Cortex of kidney (tissue), 1 donor: ENCODE measurements at places on chromosomes 4 and X.

- DNase-seq: no peak
Measured at GRCh38 chr4:103032574-103032973, 13.1 kb upstream of the SLC9B1 start.

- no peak for DNase-seq
Measured at GRCh38 chr4:1751919-1752283, 30.6 kb downstream of the TACC3 start.

GRCh38 chr4:140115140-140115539, 38.8 kb downstream of the MAML3 start:
- DNase-seq: no peak

DNA sequence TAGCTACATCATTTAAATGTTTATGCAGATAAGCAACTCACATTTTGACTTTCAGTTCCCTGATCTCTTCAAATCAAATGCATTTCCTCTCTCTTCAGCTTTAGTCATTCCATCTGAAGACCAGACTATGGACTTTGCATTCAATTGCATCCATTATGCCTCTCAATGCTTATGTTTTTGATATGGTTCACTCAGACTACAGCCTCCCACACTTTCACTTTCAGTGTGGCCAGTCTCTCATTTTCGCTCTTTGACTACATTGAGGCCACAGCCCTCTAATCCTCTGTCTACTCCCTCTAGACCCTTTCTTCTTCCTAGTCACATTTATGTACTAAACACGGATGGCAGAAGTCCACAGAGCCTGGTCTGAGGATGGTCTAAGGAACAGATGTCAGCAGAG, 24.5 kb upstream of the VEGFC start:
- DNase-seq: no peak

DNA sequence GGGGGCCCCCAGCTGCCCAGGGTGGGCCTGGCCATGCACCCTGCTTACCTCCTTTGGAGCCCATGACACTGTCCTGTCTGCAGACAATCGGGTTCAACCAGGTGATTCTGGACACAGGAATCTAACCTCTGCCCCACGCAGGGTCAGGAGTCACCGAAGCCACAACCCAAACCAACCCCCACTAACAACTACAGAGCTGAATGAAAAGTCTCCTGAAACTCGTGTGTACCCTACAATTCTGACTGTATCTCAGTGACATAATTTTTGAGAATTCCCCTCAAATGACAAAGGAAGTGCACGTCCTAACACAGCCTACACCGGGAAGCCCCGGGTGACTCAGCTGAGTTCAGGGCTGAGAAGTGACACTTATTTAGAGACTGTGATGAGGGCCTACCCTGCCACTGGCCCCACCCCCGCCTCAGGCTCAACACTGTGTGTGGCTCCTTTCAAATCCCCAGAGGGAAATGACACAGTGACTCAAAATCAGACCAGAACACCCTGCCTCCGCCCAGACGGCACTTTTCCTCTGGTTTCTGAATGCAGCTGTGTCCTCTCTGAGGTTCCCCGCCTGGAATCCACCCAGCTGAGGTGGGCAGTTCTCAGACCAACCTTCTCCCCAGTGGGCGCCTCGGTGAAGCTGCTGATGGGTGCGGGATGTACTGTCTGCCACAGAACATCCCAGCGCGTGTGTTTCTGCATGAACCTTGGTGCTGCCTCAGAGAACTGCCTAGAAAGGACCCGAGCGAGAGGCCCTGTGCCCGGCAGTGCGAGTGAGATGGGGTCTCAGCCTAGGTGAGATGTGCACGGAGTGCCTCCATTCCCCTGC, 9.9 kb downstream of the TNIP2 start:
- DNase-seq: no peak

DNA sequence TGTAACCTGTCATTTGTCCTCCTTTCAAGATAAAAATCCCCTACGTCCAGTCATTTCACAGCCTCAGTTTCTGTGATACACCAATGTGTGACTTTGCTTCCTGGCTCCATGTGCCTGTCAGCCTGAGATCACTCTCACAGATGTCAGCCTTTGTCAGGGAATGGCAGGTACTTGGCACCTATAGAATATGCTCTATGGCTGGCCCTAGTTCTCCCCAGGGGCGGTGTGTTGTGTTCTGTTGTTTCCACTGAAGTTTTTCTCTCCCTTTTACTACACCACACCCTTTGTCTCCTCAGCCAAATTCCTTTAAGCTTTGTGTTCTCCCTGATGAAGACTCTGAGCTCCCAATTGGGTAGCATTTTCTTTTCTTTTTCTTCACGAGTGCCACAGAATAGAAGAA, 81.7 kb downstream of the ALPK1 start:
- no peak for DNase-seq

- DNase-seq: no peak
Measured at GRCh38 chrX:15939737-15940136, 85.1 kb upstream of the AP1S2 start.

DNA sequence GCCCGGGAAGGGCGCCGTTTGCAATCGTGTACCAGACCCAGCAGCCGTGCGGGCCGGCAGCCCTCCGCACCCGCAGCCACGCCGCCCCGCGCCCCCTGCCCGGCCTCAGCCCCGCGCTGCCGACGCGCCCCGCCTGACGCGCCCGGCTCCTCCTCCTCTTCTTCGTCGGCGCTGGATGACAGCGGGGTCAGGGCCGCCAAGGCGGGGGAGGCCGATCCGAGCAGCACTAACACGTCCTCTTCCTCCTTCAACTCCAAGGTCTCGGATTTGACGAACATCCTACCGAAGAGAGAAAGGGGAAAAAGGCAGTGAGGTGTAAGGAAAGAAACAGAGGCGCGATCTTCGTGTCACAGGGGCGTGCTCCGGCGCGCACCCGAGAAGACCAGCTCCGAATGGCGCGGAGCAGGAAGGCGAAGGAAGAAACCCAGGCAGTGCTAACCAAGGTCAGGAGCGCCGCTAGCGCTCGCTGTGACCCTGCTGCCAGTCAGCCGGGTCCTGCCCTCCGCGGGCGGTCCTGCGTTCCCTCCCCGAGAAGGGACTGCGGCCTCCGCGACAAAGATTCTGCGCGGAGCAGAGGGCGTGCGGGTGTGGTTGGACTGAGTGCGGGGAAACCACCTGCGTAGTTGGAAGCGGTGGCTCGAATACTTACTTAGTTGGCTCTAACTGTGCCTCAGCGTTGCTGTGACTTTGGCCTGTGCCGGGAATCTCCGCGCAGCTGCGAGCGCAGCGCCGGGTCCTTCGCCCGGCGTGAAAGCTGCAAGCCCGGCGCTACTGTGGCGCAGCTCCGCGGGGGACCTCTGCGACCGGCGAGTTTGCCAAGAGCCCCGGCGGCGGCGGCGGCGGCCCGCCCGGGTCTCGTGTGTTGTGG, 548 bp downstream of the NEUROG2 start:
- DNase-seq: no peak

DNA sequence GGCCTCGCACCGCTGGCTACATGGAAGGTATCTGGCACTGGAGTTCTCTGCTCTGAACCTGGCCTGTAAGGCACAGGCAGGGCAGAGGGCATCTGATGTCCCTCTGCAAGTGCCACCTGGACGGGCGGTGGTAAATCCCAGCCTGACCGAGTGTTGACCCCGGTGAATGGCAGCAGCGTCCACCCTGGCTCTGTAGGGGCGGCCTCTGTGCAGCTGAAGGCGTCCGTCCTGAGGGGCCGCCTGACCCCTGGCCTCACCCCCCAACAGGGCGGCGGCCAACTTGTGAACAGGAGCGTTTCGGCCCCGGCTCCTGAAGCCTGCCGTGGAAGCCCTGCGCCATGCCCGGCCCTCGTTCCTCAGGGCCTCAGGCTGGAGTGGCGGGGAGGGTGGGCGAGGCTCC, 51.4 kb downstream of the CPZ start:
- no peak for DNase-seq

GRCh38 chr4:23114538-23114937, 421.8 kb downstream of the GBA3 start:
- DNase-seq: no peak

DNA sequence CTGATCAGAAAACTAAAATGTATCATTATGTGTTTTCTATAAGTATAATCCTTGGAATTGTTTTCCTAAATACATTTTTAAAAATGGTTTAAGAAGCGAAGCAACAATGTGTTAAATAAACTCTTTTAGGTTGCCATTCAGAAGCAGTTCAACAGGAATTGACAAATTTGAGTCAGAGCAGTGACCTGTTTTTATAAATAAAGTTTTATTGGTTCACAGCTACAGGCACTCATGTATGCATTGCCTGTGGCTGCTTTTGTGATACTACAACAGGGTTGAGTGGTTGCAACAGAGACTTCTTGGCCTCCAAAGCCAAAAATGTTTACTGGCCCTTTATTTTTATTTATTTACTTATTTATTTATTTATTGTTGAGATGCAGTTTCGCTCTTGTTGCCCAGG, 99.5 kb downstream of the FRMPD4 start:
- DNase-seq: no peak

DNA sequence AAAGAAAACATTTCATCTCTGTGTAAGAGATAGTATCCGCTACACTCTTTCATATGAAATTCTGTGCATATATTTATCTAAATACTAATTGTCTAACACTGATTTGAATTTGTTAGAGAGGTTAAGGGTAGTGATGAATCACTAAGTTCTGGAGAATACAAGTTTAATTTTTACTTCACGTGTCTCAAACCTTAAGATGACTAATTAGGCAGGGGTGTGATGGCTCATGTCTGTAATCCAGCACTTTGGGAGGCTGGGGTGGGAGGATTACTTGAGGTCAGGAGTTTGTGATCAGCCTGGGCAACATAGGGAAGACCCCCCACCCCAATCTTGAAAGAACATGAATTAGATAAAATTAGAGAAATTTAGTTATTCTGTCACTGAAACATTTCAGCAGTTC, 2241.9 kb downstream of the PCDH7 start:
- no peak for DNase-seq

- DNase-seq: no peak
Measured at GRCh38 chrX:135490979-135491514, 29.4 kb upstream of the INTS6L start.

DNA sequence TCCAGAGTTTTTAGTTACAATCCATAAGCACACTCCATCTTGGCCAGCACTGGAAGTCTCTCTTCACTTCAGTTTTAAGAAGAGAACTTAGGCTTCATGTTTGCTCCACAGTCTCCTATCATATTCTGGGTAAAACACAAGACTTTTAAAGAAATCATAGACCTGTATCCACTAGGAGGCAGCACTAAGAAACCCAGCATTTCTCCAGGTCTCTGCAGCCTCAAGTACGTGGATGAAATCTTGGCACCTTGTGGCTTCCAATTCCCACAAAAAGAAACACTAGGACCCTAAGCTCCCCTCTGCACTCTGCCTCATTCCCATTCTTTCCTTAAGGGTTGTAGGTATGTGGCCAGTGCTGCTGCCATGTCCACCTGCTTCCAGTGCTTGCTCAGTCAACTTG, 367.3 kb upstream of the CASK start:
- DNase-seq: no peak

- DNase-seq: no peak
Measured at GRCh38 chr4:5192271-5192670, 141.0 kb downstream of the STK32B start.

GRCh38 chrX:70133303-70134115, at the start of gene IGBP1:
Gene IGBP1, plus strand, starts transcription at chrX:70133447. Its CDS starts 501 bp downstream, at chrX:70133948.
- no peak for DNase-seq

DNA sequence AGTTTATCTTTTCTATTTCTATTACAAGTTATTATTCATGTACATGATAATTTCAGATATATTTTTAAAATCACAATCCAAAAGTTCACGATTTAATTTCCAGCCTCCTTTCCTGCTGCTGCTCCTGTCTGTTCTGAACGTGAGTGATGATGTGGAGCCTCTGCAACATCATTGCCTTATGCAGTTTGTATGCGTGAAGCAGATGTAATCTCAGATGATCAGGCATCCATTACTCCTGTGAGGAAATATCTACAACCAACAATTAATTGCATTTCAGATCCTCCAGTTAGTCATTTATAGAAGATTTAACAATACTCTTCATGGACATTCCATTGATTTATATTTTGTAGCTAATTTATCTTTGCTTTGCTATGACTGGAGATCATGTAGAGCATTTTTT, 668.7 kb upstream of the EPHA5 start:
- DNase-seq: no peak

DNA sequence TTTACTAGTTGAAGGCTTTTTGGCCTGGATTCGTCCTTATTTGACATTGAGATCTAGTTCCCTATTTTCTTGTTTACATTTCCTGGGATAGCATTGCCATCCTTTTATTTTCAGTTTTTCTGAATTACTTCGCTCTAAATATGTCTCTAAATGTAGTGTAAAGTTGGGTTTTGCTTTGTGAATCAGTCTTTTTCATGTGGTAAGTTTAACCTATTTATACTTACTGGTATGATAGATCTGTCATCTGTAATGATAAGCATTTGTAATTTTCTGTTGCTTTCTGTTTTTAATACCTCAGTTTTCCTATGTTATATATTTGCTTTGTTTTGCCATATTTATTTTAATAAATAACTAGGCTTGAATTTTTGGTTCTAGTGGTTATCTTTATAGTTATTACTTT, 6.7 kb downstream of the PDK3 start:
- DNase-seq: no peak

DNA sequence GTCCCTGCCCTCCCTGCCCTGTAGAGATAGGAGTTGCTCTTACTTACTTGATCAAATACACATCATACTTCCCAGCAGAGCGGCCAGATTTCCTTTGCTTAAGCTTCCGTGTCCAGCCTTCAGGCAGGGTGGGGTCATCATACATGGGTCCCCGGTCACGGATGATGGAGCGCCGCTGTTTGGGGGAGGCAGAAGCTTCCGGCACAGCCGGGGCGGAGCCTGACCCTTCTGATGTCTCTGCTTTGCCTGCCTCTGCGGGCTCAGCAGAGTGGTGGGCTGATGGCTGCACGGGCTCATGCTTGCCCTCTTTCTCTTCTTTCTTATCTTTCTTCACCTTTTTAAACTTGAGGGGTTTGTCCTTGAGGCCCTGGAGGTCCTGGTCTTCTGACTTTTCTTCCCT, 12.5 kb upstream of the IRAK1 start:
- no peak for DNase-seq

- DNase-seq: no peak
Measured at GRCh38 chr4:3508542-3508941, 23.7 kb downstream of the LRPAP1 start.
